ENCODE measurements at places on chromosomes 11 and 22. TPM values are rescaled to one million over a fixed set of nuclear protein-coding genes. Genes with fewer than 3 reads are reported as not detected.

Gene KDM4D
- total RNA-seq = 2.6 TPM

Gene LDHAL6A
- 0.59 TPM for total RNA-seq

Gene FGF19
- total RNA-seq = 27.4 TPM

Gene DAGLA
- 1.3 TPM for total RNA-seq

Gene ADSL
- 232 TPM for total RNA-seq

Gene RIC3
- 17.8 TPM for total RNA-seq

Gene TAF10
- 102 TPM for total RNA-seq

Gene CBY1
- total RNA-seq = 12.8 TPM

Gene PGGHG
- total RNA-seq = 45.4 TPM

Gene SELENOH
- total RNA-seq = 282 TPM

- DNase-seq = peak; percentile 55
- H3K27ac ChIP-seq = 0 out of 2 replicates have a peak overlapping the region, but pooled peaks have one; percentile 30
- no peak overlapping the region for H3K4me3 ChIP-seq
- H3K27me3 ChIP-seq = peaks cover 32% of the 10 kb centered on the region
These were observed 3.1 kb downstream of the CDC42EP1 start for GRCh38 chr22:37563153-37564081.

GRCh38 chr11:37450613-37451012 lies 852.6 kb upstream of the RAG2 start:
- H3K36me3 ChIP-seq = no peaks in the 10 kb centered on the region
- no peaks in the 10 kb centered on the region for H3K4me1 ChIP-seq
- H3K4me3 ChIP-seq = no peak overlapping the region
- no peaks in the 10 kb centered on the region for H3K27me3 ChIP-seq
- no peak overlapping the region for H3K27ac ChIP-seq

DNA sequence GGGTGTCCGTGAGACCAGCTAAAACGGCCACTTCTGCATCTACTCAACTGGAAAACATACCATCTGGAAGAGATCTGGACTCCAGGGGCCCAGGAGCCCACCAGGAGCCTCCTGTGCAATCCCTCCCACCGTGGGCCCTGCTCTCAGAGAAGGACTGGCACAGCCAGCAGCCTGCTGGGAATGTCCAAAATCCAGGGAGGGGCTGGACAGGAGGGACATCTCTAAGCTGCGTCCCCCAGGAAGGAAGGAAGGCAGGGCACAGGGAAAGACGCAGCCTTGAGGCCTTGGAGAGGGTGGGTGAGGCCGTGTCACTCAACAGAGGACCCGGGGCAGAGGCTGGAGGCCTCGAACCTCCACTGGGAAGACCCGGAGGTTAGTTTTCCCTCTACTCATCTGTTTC lies 78.0 kb downstream of the PHF21B start:
- H3K27me3 ChIP-seq = no peaks in the 10 kb centered on the region
- H3K4me3 ChIP-seq = no peak overlapping the region

DNA sequence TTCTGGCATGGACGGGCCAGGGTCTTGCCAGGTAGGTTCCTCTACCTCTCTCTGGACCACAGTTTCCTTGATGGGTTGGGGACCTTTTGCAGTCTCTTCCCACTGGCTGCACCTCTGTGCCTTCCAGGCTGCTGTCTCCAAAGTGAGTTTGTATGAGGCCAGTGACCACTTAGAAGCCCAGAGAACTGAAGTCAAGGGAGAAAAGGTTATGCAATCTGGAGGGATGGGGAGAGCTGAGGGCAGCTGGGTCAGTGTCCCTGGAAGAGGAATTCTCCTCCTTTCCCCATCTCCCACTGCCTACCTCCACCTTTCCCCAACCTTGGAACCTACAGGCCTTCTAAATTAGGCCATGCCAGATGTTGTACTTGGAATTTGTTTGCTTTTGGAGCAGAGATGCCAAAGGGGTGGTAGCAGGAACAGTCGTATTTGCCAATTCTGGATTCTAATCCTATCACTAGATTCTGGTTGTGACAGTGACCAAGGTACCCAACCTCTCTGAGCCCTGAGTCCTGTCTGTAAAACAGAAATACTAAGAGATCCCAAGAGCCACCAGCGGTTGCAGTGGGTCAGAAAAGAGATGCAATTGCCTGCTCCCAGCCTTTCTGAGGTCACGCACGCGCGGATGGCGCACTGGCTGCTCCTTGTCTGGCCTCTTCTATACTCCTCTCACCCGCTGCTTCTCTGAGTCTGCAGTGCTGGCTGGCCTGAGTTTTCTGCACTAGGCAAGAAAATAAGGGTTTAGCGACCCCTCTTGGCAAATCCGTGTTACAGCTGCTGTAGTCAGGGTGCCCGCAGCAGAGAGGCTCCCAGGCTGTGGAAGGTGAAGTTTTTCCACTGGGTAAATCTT lies 10.7 kb upstream of the ACCSL start:
- H3K4me1 ChIP-seq = no peaks in the 10 kb centered on the region
- peak; percentile 96 for DNase-seq
- H3K4me3 ChIP-seq = no peak overlapping the region

- H3K4me1 ChIP-seq = no peaks in the 10 kb centered on the region
- H3K4me3 ChIP-seq = no peak overlapping the region
- no peaks in the 10 kb centered on the region for H3K36me3 ChIP-seq
These were observed 8.6 kb downstream of the KCNQ1 start for GRCh38 chr11:2453436-2453835.

DNA sequence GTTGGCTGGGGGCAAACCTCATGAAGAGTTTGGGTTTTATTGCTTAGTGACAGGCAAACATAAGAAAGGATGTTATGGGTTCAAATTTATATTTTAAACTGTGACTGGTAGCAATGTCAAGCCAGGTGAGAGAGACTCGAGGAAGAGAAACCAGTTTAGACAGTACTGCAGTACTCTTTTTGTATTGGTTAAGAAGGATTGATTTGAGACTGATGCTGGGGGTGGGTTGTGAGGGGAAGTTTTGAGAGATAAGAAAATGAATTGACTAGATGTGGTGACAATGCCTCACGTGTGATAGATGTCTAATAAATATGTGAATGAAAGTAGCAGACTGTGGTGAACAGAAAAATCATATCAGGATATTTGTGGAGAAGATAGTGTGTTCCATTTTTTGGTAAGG lies 142.4 kb downstream of the DDX10 start:
- no peaks in the 10 kb centered on the region for H3K4me1 ChIP-seq
- H3K27ac ChIP-seq = no peak overlapping the region
- no peaks in the 10 kb centered on the region for H3K36me3 ChIP-seq
- DNase-seq = no peak

GRCh38 chr11:59901306-59901705 lies 22.7 kb downstream of the OOSP3 start:
- no peak overlapping the region for H3K27ac ChIP-seq
- H3K4me1 ChIP-seq = no peaks in the 10 kb centered on the region
- H3K4me3 ChIP-seq = no peak overlapping the region
- DNase-seq = no peak
- no peaks in the 10 kb centered on the region for H3K27me3 ChIP-seq

- H3K4me1 ChIP-seq = peaks cover 11% of the 10 kb centered on the region
- no peaks in the 10 kb centered on the region for H3K36me3 ChIP-seq
- no peaks in the 10 kb centered on the region for H3K27me3 ChIP-seq
These were observed 46.4 kb downstream of the MCM5 start for GRCh38 chr22:35446365-35446764.

GRCh38 chr11:118924591-118925585 lies 838 bp downstream of the BCL9L start:
- H3K27ac ChIP-seq = no peak overlapping the region
- H3K4me3 ChIP-seq = peak overlapping the region; percentile 98

DNA sequence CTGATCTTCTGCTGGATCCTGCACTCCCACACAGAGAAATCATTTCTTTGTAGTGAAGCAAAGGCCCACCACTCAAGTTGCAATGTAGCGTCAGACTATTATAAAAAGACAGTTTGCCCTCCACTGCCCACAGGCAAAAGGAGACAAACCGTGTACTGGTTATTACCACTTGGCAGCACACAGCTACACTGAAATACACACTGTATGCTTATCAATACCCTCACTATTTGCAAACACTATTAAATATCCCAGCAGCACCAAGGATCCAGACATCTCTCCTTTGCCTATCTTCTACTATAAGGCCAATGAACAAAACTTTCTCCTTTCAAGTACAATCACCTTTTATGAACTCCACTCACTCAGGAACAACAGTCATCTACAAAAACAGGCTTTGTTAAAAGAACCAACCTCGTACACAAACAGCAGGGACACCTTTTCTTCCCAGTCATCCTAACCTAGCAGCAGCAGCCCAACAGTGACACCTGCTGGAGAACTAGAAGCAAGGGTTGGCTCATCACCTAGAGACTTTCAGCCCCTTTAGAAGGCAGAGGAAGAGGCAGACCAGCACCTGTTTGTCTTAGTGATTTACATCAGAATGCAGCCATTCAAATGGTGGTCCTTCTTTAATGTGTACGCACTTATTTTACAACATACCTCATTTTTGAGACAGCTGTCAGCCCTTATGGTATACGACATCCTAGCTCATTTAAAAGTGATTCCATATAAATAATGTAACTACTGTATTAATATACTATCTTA lies 56.1 kb downstream of the AMBRA1 start:
- H3K4me3 ChIP-seq = no peak overlapping the region
- peaks cover 15% of the 10 kb centered on the region for H3K4me1 ChIP-seq
- no peaks in the 10 kb centered on the region for H3K27me3 ChIP-seq
- H3K36me3 ChIP-seq = no peaks in the 10 kb centered on the region
- DNase-seq = peak; percentile 97

DNA sequence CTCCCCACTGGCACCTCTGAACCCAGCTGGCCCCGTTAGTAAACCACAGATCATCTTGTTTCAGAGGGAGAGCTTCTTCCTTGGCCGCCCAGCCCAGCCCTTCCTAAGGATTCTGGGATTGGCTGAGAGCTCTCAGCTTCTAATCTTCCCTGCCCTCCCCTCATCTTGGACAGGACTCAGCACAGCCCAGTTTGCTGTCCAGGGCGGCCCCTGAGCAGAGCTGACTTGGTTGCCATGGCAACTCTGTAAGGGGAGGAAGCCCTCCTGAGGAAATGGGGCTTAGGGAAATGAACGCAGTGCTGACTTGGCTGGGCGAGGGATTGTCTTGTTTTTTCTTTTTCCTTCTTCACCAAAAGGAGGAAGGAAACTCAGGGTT lies 4.6 kb downstream of the APOL4 start:
- peaks cover 17% of the 10 kb centered on the region for H3K4me1 ChIP-seq
- DNase-seq = peak; percentile 92
- H3K4me3 ChIP-seq = peak overlapping the region; percentile 30
- H3K36me3 ChIP-seq = no peaks in the 10 kb centered on the region
- H3K27me3 ChIP-seq = no peaks in the 10 kb centered on the region
